LHCN-M2 (cell line): ENCODE measurements at places on chromosomes 13 and 19.

- no peak for DNase-seq
Measured at GRCh38 chr19:46659151-46660007, 1.6 kb downstream of the DACT3 start.

GRCh38 chr13:102718746-102719145 lies 23.9 kb upstream of the METTL21C start:
- DNase-seq, result peak; percentile 21

GRCh38 chr13:29844441-29844840 lies 6.0 kb downstream of the UBL3 start:
- DNase-seq, result no peak

GRCh38 chr13:40143106-40143505 lies 487.6 kb downstream of the COG6 start:
- no peak for DNase-seq

GRCh38 chr13:94928127-94928775 lies 215.9 kb upstream of the SOX21 start:
- DNase-seq, result no peak

GRCh38 chr13:80359778-80360452 lies 19.0 kb upstream of the SPRY2 start:
- peak; percentile 57 for DNase-seq

DNA sequence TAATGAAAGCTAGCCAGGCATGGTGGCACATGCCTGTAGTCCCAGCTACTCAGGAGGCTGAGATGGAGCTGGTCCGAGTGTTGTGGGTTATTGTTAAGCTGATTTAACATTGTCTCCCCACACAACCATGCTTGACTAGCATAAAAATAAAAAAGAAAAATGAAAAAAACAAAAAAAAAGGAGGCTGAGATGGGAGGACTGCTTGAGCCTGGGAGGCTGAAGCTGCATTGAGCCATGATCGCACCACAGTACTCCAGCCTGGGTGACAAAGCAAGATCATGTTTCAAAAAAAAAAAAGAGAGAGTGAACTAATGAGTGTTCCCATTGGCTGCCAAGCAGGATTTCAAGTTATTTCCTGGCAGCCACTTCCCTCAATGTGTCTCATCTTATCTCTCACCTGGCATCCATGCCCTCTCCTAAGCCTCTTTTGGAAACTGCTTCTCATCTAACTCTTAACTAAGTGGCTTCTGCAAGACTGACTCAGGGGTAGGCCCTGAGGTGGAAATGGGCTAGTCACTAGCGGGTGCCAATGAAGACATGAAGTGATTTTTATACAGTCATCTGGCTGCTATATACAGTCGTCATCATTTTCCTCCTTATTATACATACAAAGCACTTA lies 4.9 kb downstream of the THAP8 start:
- no peak for DNase-seq

DNA sequence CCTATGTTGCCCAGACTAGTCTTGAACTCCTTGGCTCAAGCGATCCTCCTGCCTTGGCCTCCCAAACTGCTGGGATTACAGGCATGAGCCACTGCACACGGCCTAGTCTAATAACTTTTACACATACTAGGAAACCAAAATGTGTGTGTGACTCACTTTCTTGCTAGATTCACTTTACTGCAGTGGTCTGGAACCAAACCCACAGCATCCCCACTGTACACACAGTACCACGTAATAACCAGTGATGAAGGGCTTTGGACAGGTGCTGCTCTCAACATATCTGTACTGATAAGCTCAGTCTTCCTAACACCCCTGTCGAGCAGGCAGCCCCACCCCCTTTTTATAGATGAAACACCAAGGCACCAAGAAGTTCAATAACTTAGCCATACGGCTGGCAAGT lies 5.1 kb downstream of the DNMT1 start:
- DNase-seq, result no peak

- peak; percentile 81 for DNase-seq
Measured at GRCh38 chr19:13401388-13401787, 104.9 kb downstream of the CACNA1A start.

DNA sequence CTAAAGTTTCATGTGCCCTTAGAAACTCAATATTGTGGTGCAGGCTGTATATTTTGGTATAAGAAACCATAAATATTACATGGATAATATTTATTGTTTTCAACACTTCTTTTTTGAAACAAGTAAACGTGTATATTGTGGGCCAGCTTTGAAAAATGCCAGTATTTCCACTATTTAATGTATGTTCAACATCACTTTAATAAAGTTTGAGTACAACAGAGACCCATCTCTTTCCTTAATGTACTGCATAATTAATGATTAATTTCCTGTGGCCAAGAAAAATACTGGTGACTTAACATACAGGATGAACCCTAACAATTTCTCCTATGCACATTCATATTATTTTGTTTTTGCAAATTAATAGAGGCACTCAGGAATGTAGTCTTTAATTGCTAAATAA lies 2891.5 kb downstream of the PCDH9 start:
- no peak for DNase-seq

- no peak for DNase-seq
Measured at GRCh38 chr13:31043957-31044356, 111.5 kb downstream of the TEX26 start.

DNA sequence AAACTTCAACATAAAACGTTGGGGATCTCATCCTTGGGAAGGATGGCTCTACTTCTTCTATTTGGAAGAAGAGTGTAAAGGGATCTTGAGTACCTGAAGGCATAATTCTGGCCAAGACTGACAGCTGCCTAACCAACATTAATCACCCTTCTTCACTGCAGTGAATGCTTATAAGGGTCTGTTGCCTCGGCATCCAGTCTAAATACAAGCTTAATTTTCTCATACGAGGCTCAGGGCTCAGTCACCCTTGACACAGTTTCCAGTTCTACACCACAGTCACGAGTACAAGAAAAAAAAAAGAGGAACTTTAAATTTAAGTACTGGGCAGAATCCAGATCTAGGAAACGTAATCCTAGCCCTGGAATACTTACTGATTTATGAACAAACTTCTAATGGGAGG lies 9.0 kb downstream of the FPR3 start:
- no peak for DNase-seq

GRCh38 chr13:111267784-111268183 lies 52.7 kb upstream of the TEX29 start:
- peak; percentile 12 for DNase-seq

- DNase-seq, result no peak
Measured at GRCh38 chr13:94966422-94966955, 254.1 kb upstream of the SOX21 start.

GRCh38 chr13:24224232-24224680 lies 63.7 kb downstream of the SPATA13 start:
- no peak for DNase-seq

GRCh38 chr19:45518469-45518826 lies 11.2 kb downstream of the VASP start:
- no peak for DNase-seq

- DNase-seq, result peak; percentile 30
Measured at GRCh38 chr13:30371649-30372265, 50.5 kb upstream of the UBE2L5 start.

DNA sequence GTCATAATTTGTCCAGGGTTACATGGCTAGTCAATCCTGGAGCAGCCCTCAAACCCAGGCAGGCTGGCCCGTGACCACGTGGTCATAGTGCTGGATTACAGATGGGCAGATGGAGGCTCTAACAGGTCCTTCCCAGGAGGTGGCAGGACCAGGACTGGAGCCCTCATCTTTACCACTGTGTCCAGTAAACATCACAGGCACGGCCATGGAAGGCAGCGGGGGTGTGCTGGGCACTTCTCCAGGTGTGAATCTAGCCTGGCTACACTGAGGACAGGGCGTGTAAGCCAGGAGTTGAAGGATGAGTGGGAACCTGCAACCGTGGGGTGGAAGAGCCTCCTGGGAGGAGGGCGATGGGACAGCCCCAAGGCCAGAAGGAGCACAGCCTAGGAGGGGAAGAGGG lies 6.1 kb downstream of the CIC start:
- no peak for DNase-seq

DNA sequence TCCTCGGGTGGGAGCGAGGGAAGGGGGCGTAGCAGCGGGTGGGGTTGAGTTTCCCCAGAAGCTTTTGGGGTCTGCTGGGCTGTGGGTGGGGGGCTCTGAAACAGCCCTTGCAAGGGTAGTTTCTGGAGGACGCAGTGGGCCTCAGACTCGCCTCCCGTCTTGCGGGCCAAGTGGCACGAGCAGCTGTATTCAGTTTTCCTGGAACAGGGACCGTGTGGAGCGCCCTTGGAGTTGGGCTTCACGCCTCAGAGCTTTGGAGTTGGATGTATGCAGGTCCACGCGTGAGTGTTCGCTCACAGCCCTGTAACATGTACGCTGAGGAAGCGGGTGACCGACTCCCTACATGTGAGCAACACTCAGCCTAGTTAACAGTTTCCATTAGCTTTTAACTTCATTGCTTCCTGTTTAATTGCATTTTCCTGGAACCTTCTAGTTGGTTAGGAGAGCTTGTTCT lies 603 bp downstream of the TM9SF2 start:
- peak; percentile 17 for DNase-seq

DNA sequence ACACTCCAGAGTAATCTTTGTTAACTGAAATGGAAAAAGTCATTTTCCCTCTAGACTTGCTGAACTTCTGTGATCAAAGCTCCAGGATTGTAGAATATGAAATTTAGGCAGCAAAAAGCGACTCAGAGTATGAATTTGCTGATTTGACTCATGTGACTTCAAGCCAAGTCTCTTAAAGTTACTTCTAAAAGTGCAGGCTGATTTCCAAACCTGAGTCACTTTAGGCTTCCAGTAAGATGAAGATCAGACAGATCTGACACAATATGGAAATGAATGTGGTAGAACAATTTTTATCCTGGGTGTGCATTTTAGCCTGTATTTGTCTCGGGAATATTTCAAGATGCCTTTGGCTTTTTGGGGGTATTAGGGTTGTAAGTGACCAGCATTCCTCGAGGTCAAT lies 151.0 kb upstream of the TMTC4 start:
- DNase-seq, result peak; percentile 14

GRCh38 chr13:37382146-37382545 lies 216.4 kb downstream of the POSTN start:
- DNase-seq, result no peak

- DNase-seq, result no peak
Measured at GRCh38 chr19:45889210-45889885, 3.4 kb upstream of the IRF2BP1 start.

DNA sequence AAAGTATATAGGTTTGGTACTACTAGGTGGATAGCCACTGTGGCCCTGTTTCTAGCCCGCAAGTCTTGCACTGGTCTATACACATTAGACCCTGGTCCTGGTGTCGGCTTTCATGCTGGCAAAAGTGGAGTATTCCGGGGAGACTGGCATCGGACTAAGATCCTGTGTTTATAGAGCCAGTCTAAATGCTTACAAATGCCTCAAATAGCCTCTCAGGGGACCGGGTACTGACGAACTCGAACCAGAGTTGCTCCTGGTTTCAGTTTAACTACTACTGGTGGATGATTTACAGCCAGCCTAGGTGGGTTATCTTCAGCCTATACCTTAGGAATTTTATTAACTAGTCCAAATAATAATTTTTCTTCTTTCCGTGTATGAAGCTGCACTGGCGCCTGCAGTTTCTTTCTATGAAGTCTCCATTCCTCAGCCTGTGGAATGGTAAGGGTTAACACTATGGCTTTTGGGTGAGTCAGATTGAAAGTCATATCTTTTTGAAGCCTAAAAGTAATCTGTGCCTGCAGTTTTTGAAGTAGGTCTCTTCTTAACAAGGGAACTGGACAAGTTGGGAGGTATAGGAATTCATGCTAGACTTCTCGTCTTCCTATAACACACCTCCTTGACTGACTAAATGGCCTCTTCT lies 51.3 kb downstream of the OR10H4 start:
- DNase-seq, result no peak
